ENCODE measurements at places on chromosomes 6 and 20. TPM values are rescaled to one million over a fixed set of nuclear protein-coding genes. Genes with fewer than 3 reads are reported as not detected.

Gene PIM1
- total RNA-seq: 48.3 TPM

Gene SNAP91
- total RNA-seq: not detected

Gene MBOAT1
- total RNA-seq: 7.3 TPM

Gene GSTA3
- total RNA-seq: not detected

Gene RFX6
- total RNA-seq: 1.5 TPM

Gene SNX9
- total RNA-seq: 29.5 TPM

Measured in Caco-2 (cell line).